HCT116 (cell line): ENCODE measurements at places on chromosomes 1 and 21. TPM values are rescaled to one million over a fixed set of nuclear protein-coding genes. Genes with fewer than 3 reads are reported as not detected.

Gene PTPN7
- 0.76 TPM for total RNA-seq

Gene STIL
- 34.4 TPM for total RNA-seq

Gene SPRR2E
- not detected for total RNA-seq

Gene FMO5
- total RNA-seq: 0.27 TPM

Gene SH2D5
- 10.4 TPM for total RNA-seq

Gene EDEM3
- 14.9 TPM for total RNA-seq

Gene GPR25
- not detected for total RNA-seq

Gene MMP23B
- total RNA-seq: 8.7 TPM

Gene FCGR3A
- 0.17 TPM for total RNA-seq

Gene KDF1
- total RNA-seq: 23.0 TPM

Gene ETNK2
- 16.1 TPM for total RNA-seq

Gene KLHDC8A
- 0.49 TPM for total RNA-seq

Gene SPRR3
- total RNA-seq: not detected

Gene FNBP1L
- total RNA-seq: 26.1 TPM

Gene SPRR2A
- not detected for total RNA-seq

Gene LAMB3
- total RNA-seq: 70.2 TPM

Gene RAB25
- 142 TPM for total RNA-seq

Gene AJAP1
- total RNA-seq: not detected

Gene ALG14
- total RNA-seq: 5.7 TPM

Gene FMO4
- total RNA-seq: 1.4 TPM

Gene ALPL
- 0.61 TPM for total RNA-seq

Gene CD1B
- not detected for total RNA-seq

Gene GBP3
- total RNA-seq: 1.2 TPM

Gene DIO1
- total RNA-seq: not detected

Gene MIXL1
- total RNA-seq: not detected

Gene ARL8A
- 45.6 TPM for total RNA-seq

Gene ORC1
- 25.6 TPM for total RNA-seq
